ENCODE measurements at places on chromosomes 5 and 9.

DNA sequence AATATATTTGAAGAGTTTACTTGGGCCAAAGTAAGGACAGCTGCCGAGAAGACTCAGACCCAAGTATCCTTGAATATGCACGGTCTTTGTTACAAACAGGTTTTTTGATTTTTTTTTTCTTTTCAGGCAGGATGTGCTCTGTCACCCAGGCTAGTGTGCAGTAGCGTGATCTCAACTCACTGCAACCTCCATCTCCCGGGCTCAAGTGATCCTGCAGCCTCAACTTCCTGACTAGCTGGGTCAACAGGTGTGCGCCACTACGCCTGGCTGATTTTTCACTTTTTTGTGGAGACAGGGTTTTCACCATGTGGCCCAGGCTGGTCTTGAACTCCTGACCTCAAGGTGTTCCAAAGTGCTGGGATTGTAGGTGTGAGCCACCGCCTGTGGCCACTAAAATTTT, 27.4 kb downstream of the JMY start:
- DNase-seq, result no peak

DNA sequence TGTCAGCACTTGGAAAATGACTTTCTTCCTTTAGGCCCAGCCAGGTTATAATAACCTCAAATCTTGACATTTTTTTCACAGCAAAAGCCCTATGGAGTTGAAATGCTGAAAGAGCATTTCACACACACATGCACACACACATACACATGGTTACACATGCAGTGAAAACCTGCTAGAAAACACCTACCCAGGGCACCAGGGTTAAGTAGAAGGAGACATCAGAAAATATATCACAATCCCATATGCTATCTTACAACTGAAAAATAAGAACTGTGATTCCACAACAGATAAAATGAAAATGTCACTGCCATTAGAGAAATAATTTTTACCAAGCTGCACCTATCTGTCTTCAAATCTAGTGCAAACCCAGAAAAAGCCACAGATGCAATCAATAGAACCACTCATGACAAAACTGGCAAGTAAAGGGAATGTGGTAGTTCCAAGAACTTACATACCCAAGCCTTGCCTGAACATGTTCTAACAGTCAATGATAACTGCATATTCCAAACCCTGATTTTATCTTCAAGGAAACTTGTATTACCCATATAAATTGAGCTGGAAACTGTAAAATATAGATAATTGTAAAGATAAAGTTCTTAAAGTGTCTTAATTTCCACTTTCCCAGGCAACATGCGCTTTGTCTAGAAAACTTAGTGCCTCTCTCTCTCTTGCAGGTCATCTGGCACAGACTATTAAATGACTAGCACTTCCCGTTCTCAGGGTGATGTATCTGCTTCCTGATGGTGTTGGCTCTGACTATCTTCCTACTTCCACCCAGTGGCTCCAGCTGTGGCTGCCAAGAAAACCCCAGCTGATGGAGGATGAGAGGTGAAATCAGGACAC, 250.2 kb upstream of the PTGER4 start:
- DNase-seq, result peak; percentile 45

DNA sequence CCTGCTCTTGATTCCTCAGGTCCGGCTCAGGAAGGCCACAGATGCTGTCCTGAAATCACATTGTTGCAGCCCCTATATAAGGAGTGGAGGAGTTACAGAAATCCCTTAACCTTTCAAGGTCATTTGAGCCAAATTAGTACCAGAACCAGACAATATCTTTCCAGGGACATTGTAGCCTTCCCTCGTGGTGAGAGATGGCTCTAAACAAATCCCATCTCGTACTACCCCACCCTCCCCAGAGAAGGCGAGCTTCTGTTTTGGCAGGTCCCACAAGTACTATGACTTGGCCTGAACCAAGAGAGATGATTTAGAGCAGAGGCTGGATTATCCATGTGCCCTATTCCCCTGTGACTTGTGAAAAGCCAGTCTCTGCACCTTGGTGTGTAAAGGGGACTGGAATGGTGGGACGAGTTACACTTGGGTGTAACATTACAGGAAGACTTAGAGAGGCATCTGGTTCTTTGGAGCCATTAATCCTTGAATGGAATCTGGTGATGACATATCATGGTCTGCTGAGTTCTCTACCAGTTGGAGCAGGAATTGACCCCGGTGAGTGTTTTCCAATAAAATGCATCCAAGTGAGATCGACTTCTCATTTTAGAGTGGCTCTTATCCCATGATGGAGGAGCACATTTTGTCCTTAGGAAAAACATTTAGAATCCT, at the start of gene FAM240B:
FAM240B (minus strand) TSS at position 51 of the 663 bp plus-strand sequence. CDS start 16,134 bp downstream, outside the sequence.
- no peak for DNase-seq

- DNase-seq, result no peak
Measured at GRCh38 chr9:107360098-107360497, 77.0 kb downstream of the RAD23B start.

GRCh38 chr9:121156263-121156731, 45.4 kb downstream of the RAB14 start:
- peak; percentile 14 for DNase-seq

- DNase-seq, result no peak
Measured at GRCh38 chr5:61465066-61465465, 133.0 kb downstream of the ZSWIM6 start.

GRCh38 chr5:164306662-164307061, 801.2 kb downstream of the MAT2B start:
- DNase-seq, result no peak

GRCh38 chr9:105290954-105291353, 46.5 kb downstream of the SLC44A1 start:
- no peak for DNase-seq

DNA sequence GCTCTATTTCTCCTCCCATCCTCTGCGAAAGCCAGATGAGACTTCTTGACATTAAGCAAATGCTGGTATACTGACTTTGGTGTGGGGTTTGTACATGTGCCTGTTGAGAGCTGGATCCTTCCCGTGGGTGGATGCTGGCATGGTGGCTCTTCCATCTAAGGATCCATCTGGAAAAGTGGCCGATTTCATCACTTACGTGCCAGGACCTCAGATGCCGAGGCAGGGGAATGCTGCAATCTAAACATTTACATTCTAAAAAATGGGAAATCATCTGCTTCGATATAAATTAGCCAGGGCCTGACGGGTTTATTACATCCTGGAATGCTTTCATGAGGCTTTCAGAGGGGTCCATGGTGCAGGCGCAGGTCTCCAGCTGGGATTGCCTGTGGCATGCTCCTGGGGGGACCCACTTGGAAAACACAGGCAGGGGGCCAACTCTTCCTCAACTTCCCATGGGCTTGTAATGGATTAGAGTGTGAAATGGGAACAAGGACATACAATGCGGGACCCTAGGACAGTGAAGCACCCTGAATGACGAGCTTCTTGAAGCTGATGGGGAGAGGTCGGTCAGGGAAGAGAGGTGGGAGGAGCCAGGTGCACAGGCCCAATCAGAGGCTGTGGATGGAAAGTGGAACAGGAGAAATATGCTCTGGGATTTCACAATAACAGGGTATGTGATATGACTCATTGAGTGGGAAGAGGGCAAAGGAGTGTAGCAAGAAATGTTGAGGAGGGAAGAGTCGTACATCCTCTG, 105.5 kb upstream of the PITX1 start:
- no peak for DNase-seq

DNA sequence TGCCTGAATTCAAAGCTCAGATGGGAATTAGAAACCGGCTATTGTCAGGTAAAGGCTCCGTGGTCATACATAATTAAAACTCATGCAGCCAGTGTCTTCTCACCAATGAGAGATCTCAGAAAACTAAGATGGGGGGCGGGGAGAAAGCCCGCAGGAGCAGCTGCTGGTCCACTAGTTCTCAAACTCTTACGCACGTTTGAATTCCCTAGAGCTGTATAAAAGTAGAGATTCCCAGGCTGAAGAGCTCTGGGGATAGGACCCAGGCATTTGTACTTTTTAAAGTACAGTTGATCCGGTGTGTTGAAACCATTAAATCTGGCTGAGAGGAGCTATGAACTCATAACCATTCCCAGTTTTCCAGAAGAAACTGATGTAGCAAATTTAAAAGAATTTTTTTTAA, 68.5 kb downstream of the FRMD3 start:
- no peak for DNase-seq

DNA sequence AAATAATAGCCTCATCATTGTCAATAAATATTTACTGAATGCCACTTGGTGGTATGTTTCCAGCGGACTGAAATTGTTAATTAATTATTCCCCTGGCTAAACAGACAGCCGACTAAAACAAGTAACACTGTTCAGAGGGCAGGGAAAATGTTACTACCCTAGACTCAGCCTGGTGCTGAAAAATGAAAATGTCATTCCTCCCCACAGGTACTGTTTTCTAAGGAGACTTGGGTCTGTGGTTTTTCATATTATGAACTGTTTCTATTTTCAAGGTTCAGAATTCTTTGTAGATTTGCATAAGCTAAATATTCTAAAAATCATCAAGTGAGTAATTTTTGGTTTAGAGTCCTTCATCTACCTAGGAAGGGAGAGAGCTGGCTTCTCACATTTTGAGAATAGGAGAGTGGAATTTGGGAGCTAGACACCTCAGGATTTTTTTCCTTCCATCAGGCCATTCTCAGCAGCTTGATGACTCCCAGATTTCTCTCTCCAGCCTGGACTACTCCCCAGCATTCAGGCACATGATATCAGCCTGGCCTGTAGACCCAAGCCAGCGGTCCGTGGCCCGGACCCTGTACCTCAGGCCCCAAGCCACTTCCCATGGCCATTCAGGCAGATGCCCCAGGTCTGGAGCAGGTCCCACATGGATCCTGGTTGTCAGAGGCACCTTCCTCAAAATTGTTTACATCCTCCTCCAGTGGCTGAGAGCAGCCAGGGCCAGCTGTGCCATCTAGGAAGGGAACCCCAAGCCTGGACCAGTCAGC, 24.4 kb downstream of the BHMT start:
- DNase-seq, result no peak

DNA sequence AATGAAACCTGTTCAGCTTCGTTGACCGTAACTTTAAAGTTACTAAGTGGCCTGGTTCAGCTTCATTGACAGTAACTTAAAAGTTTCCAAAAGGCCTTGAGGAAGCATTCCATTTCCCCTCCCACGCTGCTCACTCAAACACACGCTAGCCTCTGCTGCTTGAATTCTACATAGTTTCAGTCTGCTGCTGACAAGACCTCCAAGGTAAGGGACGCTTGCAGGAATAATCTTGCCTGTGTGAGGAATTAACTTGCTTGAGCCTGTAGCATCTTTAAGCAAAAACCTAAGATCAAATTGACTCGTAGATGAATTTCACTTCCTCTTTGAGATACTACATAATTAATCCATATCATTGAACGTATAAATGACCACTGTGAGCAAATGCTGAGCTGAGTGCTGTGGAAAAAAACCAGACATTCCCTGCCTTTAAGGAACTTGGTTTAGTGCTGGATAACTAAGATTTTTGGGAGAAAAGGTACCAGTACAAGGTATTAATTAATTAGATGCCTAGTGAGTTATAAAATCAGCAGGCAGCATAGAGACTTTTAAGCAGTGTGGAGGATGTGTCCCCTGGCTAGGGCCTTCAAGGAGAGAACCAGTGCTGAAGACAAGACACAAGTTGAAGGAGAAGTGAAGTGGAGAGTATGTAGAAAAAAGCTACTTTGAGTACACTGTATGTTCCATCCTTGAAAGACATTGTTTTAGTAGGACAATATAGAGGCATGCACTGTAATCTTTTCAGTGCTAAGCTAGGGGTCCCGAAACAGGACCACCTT, 39.2 kb downstream of the GRAMD2B start:
- no peak for DNase-seq

DNA sequence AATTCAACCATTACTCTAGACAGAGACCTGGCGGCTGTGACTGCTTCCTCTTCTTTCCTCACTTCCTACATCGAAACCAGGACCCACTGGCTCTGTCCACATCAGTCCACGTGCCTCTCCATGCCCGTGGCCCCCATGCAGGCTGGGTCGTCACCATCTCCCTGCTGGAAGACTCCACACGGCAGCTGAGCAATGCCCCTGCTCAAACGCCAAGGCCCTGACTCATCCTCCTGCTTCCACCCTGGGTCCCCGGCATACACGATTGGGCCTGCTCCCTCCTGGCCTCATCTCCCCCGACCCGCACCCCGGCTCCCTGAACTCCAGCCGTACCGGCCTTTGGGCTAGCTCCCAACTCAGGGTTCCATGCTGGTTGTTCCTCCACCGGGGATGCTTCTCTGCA, 67.2 kb upstream of the IER5L start:
- DNase-seq, result no peak

GRCh38 chr5:169954786-169955185, 25.5 kb downstream of the INSYN2B start:
- DNase-seq, result no peak

- DNase-seq, result no peak
Measured at GRCh38 chr5:75524071-75524470, 12.4 kb downstream of the POLK start.

DNA sequence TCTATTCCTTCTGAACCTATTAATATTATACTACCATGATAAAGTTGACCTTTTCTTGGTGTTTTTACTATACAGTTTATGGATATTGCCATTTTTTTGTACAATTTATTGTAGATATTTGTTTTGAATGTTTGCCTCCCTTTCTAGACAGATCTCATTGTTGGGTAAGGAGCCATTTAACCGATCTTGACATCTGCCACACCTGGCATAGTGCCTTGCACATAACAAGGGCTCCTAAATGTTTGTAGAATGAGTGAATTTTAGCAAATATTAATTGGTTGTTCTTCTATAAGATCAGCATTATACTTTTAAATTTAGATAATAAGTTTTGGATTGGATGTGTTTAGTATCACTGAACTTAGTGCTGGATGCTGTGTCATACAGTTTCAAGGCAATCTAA, 175.3 kb downstream of the GDNF start:
- DNase-seq, result no peak

DNA sequence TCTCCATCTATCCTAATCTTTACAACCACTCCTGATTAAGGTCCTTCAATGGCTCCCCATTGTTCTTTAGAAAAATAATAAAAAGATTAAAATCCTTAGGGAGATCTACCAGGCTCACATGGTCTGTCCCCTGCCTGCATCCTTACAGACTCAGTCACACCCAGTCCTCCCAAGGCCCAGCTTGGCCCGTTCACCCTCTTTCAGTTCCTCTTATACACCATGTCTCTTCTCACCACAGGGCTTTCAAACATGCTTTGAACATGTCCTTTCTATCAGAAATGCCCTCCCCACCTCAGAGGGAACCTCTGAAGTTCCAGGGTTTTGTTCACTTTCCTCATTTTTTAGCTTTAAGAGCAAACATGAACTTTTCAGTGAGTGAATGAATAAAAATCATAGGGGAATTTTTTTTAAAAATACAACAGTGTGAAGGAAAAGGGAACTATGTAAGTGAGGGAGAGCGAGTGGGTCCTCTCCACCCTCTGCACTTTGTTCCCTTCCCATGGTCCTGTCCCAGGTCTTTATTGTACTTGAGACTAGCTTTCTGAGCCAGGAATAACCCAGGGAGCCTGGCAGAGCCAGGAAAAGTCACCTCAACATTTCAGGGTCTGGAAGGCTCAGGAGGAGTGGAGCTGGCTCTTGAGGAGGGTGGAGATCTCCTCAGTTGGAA, 55.3 kb downstream of the TRPC7 start:
- DNase-seq, result no peak

- DNase-seq, result peak; percentile 72
Measured at GRCh38 chr9:112844771-112845542, 45.7 kb downstream of the SLC46A2 start.

- DNase-seq, result no peak
Measured at GRCh38 chr9:6634444-6634843, 11.1 kb downstream of the GLDC start.
